ENCODE measurements at places on chromosomes 2 and 18. TPM values are rescaled to one million over a fixed set of nuclear protein-coding genes. Genes with fewer than 3 reads are reported as not detected.

GRCh38 chr2:36618381-36618780 lies 20.4 kb upstream of the FEZ2 start:
- no peak for DNase-seq

DNA sequence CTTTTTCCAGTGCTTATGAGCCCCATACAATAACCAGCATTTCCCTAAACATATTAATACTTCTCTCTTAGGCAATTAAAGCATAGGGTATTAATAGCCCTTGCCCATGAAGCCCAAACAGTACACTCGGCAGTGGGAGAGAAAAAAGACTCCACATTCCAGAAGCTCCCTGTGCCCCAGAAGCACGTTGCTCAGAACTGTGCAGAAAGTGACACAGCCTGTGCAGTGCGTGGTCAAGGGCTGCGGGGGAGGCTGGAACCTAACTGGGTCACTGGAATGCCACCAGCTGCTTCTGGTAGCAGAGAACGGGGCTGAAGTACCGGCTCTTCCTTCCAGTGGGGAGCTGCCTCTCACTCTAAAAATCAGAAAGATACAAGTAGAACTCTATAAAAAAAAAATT lies 32.7 kb downstream of the EIPR1 start:
- DNase-seq = no peak

- no peak for DNase-seq
Observed at GRCh38 chr2:7931808-7932207, 750.0 kb upstream of the ID2 start.

- DNase-seq = peak; percentile 44
Observed at GRCh38 chr2:219542931-219543595, 546 bp downstream of the CHPF start.

GRCh38 chr2:216918088-216918680 lies 58.3 kb upstream of the TNP1 start:
- peak; percentile 48 for DNase-seq

The IL1R1 gene
- total RNA-seq = 124 TPM

All from left cardiac atrium (tissue), 4 donors.